ENCODE measurements at places on chromosomes 13 and 19.
A peak's percentile ranks its signal among the peaks of the same experiment; 100 is the strongest.

- DNase-seq: no peak
Observed at GRCh38 chr19:15268928-15269253, 36.6 kb upstream of the EPHX3 start.

DNA sequence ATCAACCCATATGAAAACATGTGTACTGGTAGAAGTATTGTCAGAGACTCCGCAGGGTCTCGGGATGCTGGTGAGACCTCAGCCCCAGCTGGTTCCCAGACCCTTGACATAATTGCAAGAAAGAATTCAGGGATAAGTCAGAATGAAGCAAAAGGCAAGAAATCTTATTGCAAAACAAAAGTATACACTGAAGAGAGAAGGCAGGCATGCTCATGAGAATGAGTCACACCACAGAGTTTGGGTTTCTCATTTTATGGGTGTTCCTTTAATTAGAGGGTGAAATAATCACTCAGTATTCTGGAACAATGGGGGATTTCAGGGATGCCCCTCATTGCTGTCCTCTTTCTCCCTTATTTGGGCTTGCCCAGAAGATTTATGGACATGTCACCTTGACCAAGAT, 1423.8 kb upstream of the MIR17HG start:
- no peak for DNase-seq

GRCh38 chr13:48842316-48842715, 133.4 kb upstream of the FNDC3A start:
- DNase-seq: no peak

DNA sequence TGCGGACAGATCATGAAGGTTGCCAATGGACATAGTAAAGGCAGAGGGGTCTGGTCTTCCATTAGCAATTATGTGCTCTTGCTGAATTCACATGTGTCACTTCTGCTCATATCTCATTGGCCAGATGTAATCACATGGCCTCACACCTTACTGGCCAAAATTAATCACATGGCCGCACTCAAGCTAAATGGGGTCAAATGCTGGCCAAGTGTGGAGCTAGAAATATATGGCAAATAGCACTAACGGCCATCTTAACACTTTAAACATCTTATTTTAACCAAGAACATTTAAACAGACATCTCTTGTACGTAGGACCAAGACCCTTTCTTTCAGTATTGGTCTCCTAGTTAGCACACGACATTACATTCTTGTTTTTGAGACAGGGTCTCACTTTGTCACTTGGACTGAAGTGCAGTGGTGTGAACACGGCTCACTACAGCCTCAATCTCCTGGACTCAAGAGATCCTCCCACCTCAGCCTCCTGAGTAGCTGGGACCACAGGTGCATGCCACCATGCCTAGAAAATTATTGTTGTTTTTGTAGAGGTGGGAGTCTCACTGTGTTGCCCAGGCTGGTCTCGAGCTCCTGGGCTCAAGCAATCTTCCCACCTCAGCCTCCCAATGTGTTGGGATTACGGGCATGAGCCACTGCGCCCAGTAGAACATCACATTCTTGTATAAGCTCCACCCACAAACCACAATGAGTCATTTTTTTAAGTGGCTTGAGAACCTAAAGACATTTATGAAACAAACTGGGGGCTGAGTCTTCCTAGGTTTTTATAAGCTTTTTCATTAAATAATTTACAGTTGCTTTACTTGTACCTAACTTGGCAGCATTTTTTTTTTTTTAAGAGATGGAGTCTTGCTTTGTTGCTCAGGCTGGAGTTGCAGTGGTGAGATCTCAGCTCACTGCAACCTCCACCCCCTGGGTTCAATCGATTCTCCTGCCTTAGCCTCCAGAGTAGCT, 2.9 kb upstream of the PTOV1 start:
- peak; percentile 65 for DNase-seq

- peak; percentile 55 for DNase-seq
Observed at GRCh38 chr19:1104311-1105007, 665 bp downstream of the GPX4 start.

DNA sequence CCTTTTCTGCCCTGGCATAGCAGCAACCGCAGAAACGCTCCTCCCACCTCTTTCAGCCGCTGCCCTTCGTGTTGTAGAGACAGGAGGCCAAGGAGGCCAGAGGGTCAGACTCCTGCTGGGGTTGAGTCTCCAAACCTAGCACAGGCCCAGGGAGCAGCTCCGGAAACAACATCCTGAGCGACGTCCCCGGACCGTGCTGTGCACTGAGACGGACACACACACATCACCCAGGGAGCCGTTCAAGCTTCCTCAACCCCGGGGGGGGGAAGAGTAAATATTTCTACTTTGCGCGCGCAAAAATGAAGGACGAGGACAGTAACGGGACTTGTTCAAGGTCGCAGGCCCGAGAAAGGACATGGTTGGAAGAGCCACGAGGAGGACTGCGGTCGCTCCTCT, 657 bp downstream of the ZNF550 start:
- DNase-seq: no peak

DNA sequence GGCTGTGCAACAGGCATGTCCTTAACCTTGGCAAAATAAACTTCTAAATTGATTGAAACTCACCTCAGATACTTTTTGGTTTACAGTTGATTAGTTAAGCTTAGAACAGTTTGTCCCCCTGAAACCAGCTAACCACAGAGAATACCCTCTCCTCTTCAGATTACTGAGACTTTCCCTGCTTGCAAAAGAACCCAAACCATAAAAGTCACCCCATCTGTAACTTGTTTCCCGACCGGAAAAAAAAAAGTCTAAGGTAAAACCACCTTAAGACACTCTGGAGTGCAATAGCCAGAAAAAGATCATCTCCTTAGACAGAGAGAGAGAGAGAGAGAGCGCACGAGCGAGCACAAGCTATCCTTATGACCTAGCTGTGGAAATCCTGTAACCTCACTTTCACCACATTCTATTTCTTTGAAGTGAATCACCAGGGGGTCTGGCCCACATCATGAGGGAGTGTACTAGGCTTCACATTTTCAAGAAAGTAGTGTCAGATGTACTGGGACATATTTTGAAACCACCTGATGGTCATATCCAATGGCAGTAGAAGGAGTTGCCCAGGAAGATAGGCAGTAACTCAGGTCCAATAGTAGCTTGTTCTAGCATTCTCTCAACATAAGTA, 11.1 kb upstream of the GTF2F2 start:
- DNase-seq: no peak

GRCh38 chr19:39474139-39474620, 6.5 kb upstream of the TIMM50 start:
- DNase-seq: peak; percentile 71

DNA sequence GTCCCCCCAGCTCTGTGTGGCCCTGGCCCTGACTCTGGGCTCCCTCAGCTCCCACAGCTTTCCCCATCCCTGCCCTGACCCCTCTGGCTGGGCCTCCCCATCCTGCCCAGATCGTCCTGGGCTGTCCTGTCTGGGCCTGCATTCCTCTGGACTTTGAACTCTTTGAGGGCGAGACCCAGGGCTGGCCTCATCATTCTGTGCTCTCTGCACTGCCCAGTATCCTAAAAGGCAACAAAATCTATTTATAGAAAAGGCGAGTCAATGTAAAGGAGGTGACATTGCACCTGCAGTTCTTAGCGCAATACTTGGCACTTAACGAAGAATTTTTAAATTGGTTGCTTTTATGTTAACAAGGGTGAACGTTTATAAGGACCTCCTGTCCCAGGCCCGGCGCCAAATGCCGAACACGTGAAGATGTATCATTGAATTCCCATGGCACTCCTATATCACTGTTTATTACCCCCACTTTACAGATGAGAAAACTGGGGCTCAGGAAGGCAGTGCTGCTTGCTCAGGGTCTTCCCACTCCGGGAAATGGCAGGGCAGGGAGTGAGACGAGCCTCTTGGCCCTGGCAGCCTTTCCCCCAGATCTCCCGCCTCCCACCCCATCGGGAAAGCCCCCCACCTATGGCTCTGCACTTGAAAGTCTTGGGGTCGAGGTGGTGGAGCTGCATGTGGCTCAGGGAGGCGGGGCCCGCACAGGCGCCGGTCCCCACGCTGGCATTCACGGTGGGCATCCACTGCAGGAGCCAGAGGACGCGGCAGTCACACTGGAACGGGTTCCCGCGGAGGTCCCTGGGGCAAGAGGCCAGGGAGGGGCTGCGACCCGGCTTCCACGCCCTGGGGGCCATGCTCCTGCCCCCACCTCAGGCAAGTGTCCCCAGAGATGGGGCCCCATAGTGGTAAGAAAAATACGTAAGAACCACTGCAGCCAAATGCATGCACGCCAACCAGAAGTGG, 3.8 kb downstream of the LGI4 start:
- DNase-seq: no peak

GRCh38 chr13:37302686-37303085, 197.2 kb upstream of the CSNK1A1L start:
- no peak for DNase-seq

DNA sequence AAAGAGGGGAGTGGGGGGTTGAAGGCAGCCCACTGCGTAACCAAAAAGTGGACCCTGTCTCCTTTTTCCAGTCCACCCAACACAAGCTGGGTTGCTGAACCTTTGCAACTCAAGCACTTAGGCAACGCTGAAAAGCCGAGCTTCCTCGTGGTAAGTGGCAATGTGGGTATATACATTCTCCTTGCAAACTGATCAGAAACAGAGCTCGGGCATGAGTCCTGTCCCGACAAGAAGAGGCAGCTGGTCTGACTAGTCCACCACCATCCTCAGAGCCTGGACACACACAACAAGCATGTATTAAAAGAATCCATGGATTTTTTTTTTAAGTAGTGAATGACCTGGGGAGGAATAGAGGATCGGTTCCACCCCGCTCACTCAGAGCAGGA, 240.6 kb upstream of the ZNF507 start:
- no peak for DNase-seq

DNA sequence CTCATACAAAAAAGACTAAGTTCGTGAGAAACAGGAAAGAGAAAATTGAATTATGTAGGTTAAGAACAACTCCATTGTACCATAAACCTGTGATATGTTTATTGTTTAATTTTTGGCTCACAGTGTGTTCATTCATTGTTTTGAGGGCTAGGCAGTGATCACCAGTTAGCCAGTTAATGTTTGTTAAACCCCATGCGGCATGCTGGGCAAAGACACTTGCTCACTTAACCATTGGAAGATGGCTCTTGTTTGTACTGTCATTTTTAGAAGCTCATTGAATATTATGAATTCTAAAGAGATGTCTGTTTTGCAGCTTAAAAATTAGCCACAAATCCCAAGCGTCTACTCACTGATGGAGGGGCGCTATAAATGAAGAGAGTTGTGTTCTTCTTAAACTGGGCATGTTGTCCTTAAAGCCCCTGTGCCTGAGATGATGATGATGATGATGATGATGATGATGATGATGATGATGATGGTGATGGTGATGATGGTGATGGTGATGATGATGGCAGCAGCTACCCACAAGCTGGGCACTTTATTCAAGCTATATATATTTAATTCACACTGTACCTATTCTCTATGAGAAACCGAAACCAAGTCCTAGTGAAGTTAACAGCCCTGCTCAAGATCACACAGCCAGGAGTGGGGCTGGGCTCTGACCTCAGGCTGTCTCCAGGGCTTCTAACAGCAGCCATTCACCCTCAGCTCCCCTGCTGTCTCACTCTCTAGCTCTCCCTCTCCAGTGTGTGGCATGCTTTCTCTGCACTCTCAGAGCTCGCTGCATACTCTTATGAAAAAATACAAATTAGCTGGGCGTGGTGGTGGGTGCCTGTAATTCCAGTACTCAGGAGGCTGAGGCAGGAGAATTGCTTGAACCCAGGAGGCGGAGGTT, 169.1 kb downstream of the SHISA2 start:
- no peak for DNase-seq

DNA sequence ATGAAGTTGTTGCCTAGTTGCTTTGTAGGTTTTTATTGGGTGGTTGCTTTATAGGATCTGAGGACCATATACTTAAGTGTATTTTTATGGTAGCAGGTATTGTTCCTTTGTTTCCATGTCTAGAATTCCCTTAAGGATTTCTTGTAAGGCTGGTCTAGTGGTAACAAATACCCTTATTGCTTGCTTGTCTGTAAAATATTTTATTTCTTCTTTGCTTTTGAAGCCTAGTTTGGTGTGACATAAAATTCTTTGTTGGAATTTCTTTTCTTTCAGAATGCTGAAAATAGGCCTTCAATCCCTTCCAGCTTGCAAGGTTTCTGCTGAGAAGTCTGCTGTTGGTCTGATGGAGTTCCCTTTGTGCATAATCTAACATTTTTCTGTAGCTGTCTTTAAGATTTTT, 18.1 kb upstream of the ZSCAN5A start:
- DNase-seq: no peak

- no peak for DNase-seq
Observed at GRCh38 chr13:19239114-19239860, 57.7 kb upstream of the TUBA3C start.

DNA sequence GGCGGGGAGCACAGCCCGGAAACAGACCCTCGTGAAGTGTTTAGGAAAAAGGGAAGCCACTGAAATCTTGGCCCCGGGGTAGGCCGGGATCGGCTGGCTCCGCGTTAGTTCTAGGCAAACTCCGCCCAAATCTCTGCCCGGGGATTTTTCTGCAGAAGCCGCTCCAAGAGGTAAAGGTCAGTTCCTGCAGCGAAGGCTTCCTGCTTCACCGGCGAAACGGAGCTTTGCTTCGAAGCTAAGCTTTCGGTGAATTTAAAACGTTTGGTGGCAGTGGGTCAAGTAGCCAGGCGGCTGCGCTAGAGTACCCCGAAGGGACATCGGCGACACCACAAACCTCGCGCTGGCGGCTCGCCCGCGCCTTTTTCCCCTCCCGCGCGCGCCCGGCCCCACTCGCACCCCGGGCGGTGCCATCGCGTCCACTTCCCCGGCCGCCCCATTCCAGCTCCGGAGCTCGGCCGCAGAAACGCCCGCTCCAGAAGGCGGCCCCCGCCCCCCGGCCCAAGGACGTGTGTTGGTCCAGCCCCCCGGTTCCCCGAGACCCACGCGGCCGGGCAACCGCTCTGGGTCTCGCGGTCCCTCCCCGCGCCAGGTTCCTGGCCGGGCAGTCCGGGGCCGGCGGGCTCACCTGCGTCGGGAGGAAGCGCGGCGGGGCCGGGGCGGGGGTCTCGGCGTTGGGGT, 441 bp downstream of the GJB2 start:
- DNase-seq: no peak

GRCh38 chr19:16888629-16889365, at the start of gene F2RL3:
F2RL3 (plus strand) TSS chr19:16888999; CDS start chr19:16889190, 191 bp downstream.
- DNase-seq: no peak

GRCh38 chr19:46902402-46902766, 41.6 kb downstream of the ARHGAP35 start:
- no peak for DNase-seq

DNA sequence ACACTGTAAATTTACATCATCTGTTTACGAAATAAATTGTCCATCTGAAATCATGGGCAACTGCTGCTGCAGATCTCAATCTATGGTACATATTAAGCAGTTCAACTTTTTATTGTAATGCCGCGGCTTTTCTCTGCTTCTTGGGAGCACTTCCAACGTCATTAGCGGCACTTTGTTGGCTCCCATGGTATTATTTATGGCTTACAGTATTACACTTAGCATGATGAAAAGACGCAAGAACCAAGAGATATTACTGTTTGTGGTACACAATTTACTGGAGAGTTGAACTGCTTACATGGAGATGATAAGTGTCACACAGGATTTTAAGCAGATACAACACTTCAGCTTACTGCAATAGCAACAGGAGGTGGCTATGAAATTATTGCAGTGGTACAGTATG, 442.1 kb downstream of the PCDH20 start:
- DNase-seq: no peak

- no peak for DNase-seq
Observed at GRCh38 chr19:18943465-18943864, 2.4 kb upstream of the HOMER3 start.

All from CD4-positive, alpha-beta T cell treated with Interleukin-2 at 100 ng/mL for 4 hours (primary cell).